BE2C (cell line): ENCODE measurements at places on chromosomes 4 and X.

GRCh38 chr4:148089624-148090023 is 352.6 kb downstream of the NR3C2 start:
- no peak for DNase-seq

DNA sequence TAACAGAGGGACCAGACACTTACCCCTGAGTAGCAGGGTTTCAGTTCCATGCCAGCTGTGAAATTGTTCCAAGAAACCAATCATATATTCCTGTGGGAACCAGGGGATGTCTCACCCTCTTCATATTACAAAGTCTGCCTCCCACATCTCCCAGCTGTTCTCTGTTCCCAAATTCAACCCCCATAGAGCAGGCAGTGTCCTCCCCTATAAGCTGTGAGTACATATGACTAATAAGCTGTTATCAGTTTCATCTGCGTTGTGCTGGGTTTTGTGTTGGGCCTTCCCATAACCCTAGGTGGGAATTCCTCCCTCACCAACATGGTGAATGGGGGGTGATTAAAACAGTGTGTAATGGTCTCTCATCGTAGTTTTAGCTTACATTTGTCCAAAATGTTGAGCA is 41.0 kb downstream of the CEP44 start:
- no peak for DNase-seq

GRCh38 chr4:33073811-33074210 is 2353.6 kb downstream of the PCDH7 start:
- DNase-seq = no peak

DNA sequence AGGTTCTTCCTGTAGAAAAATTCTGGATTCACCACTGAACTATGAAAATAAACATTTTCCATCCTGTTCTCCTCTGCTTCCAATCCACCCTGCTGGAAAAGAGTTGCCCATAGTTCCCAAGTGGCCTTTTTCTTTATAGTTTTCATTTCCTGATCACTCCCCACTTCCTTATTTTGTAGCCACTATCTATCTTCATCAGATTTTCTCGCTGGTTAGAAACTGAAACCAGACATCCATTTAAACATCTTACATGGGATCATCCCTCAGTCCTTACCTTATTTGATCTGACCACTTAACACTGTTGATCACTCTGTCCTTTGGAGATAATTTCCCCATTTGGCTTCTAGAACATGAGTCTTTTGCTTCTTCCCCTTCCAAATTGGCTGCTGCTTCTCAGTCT is 42.2 kb upstream of the SCOC start:
- no peak for DNase-seq

DNA sequence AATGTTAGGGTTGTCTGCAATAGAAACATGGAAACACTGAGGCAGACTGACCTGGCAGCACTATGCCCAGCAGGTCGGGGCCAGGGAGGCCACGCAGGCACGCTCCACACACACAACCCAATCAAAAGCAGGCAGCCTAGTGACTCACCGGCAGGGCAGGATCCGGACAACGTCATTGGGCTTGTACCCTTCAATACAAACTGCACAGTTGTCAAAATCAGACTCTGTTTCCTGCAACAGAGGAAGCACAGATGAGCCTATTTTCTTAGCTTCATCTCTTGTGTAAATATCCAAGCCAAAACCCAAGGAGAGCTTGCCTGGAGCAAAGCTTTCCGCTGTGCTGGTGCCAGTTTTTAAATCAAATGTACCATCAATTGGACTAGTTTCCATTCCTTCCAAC is 185.8 kb downstream of the RNF150 start:
- DNase-seq = peak; percentile 18

- DNase-seq = no peak
These were observed 72.6 kb downstream of the CHIC2 start for GRCh38 chr4:53991821-53992220.
